ENCODE measurements at places on chromosomes 7 and 10.

DNA sequence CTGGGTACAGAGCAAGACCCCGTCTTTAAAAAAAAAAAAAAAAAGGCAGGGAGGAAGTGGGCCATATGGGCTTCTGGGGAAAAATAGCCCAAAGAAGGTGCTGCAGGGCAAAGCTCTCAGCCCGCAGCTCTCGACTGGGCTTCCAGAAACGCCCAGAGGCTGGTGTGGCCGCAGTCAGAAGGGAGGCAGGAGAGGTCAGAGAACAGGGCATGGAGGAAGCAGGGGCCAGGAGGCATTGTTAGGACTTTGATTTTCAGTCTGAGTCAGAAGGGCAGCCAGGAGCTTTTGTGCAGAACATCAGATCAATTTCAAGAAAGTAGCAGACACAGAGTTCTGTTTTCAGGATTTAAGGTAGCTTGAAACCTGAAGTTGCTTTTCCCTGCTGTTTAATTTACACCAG, 35.3 kb upstream of the CYTH3 start:
- no peak for DNase-seq

DNA sequence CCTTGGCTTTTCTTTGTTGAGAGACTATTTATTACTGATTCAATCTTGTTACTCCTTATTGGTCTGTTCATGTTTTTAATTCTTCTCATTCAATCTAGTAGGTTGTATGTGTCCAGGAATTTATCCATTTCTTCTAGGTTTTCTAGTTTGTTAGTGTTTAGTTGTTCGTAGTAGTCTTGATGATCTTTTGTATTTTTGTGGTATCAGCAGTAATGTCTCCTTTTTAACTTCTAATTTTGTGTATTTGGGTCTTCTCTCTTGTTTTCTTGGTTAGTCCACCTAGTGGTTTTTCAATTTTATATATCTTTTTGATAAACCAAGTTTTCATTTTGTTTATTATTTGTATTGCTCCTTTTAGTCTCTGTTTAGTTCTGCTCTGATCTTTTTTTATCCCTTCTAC, 546.9 kb upstream of the TPK1 start:
- no peak for DNase-seq

DNA sequence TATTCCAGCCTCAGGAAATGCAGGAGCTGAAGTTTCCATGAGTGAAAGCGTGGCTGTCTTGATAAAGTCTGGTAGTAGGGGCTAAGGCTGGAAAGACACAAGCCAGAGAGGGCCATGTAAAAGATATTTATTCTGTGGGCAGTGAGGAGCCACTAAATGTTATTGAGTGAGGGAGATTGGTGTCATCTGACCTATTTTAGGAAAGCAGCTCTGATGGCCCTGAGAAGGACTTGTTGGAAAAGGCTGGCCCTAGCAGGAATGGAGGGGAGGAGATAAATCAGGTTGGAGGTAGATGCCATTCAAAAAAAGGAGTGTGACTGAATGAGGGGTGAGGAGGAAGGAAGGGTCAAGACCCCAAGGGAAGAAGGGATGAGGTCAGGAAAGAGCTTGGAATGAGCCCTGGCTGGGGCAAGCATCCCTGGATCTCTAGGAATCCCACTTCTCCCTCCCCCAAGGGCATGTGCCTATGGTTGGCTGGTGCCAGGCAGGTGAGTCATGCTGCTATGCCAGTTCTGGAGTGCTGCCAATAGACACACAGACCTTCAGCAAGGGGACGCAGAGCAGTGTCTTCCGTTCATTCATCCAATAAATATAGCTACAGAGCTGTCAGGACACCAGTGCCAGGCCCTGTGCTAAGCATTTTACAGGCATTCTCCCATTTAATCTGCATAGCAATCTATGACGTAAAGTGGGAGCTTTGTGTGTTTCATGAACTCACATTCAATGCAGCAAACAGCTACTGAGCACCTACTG, 2.0 kb downstream of the ANKRD2 start:
- no peak for DNase-seq

GRCh38 chr10:110475722-110476515, 21.8 kb upstream of the DUSP5 start:
- DNase-seq: no peak

DNA sequence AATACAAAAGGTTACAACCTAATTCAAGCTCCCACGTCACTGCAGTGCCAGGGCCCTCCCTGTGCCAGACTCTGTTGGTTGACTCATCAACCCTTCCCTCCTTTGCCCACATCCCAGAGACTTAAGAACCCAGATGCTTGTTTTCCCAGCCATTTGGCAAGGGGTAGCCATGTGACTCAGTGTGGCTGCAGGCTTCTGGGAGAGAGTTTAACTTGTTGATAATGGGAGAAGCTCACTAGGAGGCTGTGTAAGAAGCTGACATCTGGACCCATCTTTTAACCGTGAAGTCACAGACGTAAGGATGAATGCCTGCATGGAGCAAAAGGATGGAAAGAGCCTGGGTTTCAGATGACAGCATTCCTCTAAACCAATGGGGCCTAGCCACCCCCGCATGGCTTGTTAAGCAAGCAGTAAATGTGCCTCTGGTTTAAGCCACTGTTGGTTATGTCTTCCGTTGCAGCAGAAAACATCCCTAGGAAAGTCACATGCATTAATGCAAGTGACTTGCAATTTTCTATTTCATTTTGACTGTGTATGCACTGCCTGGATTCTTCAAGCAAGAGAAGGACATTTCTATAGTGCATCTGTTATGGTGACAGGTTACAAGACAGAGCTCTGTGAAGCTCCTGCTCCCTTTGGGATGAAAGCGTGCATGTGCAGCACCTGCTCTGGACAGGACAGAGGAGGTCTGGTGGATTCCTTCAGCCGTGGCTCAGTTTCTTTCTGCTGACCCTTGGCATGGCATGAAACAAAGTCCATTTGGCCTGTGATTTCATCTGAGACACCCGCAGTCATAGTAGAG, 57.5 kb upstream of the CREB5 start:
- no peak for DNase-seq

DNA sequence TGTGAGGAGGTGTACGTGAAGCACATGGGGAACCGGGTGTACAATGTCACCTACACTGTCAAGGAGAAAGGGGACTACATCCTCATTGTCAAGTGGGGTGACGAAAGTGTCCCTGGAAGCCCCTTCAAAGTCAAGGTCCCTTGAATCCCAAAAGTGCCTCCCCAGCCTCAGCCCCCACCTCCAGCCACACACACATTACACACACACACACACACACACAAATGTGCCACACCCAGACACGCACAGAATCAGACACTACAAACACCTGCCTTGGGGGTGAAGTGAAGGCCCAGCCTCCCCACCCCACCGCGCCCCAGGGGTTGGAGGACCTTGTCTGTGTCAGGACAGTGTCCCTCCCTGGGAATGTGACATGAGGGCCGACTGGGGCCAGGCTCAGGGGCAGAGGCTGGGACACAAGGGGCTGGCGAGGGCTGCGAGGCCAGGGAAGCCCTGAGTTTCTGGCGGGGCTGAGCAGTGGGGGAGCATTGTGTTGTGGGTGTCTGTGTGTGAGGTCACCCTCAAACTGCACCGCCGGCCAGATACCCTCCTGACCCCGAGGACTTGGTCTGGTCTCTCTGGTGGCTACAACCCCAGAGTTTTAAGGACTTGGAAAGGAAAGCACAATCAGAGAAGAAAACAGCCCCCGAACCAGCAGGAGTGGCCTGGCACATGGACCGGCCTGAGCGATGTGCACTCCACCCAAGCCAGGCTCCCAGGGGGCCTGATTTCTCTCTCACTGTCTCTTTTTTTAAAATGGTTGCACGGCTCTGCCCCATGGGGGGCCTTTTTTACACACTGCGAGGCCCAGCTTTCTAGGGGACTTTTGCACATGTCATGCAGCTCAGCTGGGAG, 4.0 kb upstream of the ATP6V1F start:
- no peak for DNase-seq
